Inflammatory macrophage treated with lipopolysaccharide for 4 hours (primary cell): ENCODE measurements at places on chromosomes 6 and 20.

- peak; percentile 64 for DNase-seq
Measured at GRCh38 chr20:20272686-20273085, 95.2 kb upstream of the INSM1 start.

- DNase-seq, result no peak
Measured at GRCh38 chr6:69841862-69842261, 24.5 kb upstream of the COL19A1 start.

DNA sequence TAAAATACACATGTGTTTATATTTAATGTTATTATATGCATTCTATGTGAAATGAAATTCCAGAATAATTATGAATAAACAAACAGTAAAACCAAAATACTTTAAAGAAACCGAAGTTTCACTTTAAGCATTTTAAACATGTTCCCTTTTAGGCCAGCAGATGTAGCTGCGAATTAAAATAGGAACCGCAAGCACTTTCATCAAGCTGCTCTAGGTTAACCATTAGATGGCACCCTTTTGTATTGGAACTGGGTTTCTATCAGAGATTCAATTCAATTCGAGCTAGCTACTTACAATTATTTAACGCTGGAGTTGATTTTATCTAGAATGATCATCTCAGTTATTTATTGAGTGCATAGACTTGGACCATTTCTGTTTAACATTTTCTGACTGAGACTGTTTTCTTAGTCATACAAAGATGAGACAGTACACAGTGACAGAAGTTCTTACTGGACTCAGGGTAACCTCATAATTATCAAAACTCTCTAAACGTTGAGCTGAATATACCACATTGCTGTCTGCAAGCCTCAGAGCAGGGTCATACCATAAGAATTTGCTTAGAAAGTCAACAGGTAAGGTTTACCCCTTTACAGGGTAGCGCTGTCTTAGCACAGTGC is 8.5 kb downstream of the TMEM242 start:
- peak; percentile 79 for DNase-seq

DNA sequence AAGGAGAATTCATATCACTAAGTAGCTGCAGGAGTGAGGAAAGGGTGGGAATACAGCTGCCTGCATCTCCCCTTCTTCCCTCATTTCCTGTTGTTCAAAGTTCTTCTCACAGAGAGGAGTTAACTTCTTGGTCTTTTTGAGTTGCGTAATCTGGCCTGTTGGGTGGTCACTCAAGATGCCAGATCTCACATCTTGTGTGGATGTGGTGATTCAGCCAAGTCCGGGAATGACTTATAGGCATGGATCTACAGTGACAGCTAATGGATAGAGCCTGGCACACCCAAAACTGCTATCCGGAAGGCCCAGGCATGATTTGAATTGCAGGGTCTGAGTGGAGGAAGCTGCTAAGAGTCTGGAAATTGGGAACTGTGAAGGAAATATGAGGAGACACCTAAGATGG is 100.2 kb upstream of the SLC35B3 start:
- DNase-seq, result no peak

DNA sequence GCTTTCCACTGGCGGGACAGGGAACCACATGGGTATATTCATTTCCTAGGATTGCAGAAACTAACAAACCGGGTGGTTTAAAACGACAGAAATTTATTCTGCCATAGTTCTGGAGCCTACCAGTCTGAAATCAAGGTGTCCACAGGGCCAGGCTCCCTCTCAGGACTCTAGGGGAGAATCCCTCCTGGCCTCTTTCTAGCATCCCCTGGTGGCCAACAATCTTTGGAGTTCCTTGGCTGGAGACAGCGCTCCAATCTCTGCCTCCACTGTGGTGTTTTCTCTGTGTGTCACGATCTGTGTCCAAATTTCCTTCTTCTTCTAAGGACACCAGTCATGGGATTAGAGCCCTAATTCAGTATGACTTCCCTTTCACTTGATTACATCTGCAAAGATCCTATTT is 95.0 kb downstream of the SCML4 start:
- DNase-seq, result no peak

DNA sequence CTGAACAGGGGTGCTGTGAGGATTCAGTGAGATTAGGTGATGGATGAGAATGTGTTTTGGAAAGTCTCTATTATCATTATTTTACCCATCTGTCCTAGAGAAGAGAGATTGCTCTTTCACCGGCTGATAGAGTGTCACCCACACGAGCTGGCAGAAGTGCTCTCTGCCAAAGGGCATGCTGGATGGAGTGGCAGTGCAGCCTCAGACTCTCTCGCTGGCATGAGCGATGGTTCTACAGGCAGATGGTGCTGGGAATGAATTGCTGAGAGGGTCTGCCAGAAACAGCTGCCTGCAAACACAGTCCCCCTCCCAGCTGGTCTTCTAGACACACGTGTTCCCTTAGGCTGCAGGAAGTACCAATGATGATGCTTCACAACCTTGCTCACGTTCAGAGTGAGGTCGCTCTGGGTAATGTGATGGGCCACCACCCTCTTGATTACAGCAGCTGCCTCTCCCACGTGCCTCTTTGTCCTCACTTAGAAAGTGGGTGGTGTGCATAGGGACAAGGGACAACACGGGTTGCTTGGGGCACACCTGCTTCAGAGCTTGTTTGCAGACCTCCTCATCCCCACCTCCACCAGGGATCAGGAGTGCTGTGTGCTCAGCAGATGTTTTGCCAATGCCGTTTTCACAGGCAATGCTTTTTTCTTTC is 84.7 kb downstream of the FOXA2 start:
- DNase-seq, result no peak

DNA sequence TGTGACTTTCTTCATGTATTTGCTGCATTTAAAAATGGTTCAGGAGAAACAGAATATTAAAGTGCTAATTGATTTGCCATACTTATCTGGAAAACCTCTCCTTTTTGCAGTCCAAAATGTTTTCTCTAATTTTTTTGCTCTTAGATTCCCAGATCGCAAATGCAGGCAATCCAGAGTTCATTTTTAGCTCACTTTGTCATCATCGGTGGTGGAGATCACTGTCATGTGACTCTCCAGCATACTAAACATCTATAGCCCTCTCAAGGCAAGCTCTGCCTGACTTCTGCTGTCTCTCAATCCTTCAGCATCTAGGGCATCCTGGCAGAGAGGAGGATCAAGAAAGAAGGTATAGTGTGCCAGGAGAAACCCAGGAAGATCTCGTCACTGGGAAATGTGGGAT is 24.8 kb downstream of the ABRACL start:
- DNase-seq, result no peak

- DNase-seq, result no peak
Measured at GRCh38 chr20:5920581-5920980, 29.8 kb downstream of the TRMT6 start.

DNA sequence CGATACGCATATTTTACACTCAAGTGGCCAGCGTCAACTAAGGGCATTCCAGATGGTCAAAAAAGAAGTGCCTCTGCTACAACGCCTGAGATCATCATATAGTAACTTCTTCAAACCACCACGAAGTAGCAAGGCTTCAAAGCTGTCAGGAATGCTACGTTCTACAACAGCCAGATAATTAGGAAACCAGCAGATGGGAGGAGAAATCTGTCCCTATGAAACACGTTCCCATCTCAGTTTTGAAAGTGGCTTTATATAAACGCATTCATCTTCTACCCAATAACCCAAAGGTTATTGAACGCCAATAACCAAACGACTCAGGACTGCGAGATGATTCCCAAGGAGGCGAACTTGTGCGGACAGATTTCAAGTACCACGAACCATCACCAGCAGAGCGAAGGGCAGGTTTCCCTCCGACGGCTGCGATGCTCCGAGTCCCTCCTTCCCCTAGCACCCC is 1.2 kb downstream of the ABHD12 start:
- DNase-seq, result peak; percentile 21
